Activated T-helper 17 cell treated with anti-CD3 and anti-CD28 coated beads, Interleukin-2, amount 50 U/mL, for 72 hours (primary cell): ENCODE measurements at places on chromosomes 7 and 10. TPM values are rescaled to one million over a fixed set of nuclear protein-coding genes. Genes with fewer than 3 reads are reported as not detected.

Gene SKIDA1
- 0.95 TPM for total RNA-seq

Gene HHEX
- 1.9 TPM for total RNA-seq

DNA sequence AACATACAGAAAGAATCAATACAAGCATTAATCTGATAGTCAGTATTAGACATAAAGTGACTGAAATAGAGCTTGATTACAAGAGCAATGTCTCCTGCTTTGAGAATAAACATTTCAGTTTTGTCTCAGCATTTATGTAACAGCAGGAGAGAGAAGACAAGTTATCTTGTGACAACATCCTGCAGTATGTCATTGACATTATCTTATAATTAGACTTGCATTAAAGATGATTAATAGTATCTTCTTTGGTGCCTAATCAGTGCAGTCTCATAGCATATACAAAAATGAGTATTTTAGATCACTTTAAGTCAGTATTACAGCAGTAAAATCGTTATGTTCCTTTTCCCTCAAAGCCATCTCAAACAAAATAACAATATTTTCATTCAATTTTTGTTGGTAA, 436.1 kb upstream of the ETV1 start:
- no peak for ATAC-seq

- peak; percentile 10 for ATAC-seq
Measured at GRCh38 chr7:93232673-93233018, 480 bp downstream of the VPS50 start.

DNA sequence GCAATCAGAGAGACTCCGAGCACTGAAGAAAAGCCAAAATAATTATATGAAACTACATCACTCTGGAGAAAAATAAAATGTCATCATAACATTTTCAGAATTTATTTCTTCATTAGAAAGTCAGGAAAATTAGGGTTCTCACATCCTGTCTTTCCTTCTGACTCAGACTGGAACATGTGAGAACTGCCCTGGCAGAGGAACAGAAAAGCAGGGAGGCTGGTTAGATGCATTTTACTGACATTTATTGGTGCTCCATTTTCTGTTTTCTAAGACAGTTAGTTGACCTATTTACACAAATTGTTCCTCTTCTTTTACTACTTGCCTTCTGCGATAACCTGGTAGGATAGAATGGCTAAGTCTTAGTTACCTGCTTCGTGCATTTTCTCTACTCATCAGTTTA, 58.6 kb upstream of the ANK3 start:
- ATAC-seq = no peak

Gene DKK1
- not detected for total RNA-seq
